ENCODE measurements at places on chromosomes 1 and 21. TPM values are rescaled to one million over a fixed set of nuclear protein-coding genes. Genes with fewer than 3 reads are reported as not detected.

GRCh38 chr21:43195121-43196021 is 26.6 kb downstream of the CRYAA start:
- DNase-seq = no peak

Gene ANXA9
- 10.6 TPM for total RNA-seq

- no peak for DNase-seq
Measured at GRCh38 chr1:110205591-110206155, 4.4 kb upstream of the KCNC4 start.

Gene MCOLN3
- 8.4 TPM for total RNA-seq

Gene LAPTM5
- 5.0 TPM for total RNA-seq

DNA sequence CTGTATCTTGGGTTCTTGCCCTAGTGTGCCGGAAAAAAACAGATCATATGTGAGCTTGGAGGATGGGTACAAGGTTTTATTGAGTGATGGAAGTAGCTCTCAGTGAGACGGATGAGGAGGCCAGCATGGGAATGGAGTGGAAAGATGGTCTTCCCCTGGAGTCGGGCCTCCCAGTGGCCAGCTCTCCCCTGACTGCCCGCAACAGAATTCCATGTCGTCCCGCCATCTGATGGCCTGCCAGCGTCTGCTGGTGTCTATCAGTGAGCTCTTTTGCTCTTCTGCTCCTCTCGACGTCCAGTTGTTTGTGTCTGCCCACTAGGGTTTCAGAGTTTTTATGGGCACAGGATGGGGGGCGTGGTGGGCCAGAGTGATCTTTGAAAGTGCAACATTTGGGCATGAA is 315.2 kb upstream of the BRINP3 start:
- no peak for DNase-seq

DNA sequence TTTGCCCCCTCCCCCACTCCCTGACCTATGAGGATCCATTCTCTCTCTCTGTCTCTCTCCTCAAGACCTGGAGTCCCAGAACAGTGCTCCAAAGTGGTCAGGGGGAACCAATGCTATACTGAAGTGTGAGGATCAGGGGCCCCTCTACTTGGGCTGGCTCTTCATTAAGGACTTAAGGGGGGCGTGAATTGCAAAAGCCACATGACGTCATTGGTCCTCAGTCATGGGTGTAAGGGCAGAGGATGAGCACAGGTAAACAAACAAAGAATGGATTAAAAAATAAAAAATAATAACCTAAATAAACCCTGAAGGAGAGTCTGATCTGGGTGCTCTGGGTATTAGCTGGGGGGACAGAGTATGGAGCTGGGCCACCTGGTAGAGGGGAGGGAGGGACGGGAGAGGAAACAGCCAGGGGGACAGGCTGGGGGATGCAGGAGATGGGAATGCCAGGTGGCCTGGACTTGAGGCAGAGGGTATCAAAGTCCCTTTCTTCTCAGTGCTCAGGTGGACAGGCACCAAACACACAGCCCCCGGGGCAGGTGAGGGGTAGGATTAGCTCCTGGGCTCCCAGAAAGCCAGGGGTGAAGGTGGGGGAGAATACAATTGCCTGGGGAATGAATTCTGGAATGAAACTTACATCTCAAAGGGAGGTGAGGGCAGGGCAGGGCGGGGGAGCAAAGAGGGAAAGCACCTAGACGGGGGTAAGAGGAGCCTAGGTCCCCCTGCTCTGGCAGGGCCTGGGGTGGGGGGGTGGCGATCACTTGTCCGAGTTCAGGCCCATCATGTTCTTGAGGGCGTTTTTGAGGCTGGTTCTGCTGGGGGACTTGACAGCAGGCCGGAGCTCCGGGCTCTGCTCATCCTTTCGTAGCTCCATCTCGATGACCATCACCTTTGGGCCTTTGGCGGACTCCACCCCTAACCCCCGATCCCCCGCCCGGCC is 4.6 kb downstream of the MPZ start:
- DNase-seq = no peak

DNA sequence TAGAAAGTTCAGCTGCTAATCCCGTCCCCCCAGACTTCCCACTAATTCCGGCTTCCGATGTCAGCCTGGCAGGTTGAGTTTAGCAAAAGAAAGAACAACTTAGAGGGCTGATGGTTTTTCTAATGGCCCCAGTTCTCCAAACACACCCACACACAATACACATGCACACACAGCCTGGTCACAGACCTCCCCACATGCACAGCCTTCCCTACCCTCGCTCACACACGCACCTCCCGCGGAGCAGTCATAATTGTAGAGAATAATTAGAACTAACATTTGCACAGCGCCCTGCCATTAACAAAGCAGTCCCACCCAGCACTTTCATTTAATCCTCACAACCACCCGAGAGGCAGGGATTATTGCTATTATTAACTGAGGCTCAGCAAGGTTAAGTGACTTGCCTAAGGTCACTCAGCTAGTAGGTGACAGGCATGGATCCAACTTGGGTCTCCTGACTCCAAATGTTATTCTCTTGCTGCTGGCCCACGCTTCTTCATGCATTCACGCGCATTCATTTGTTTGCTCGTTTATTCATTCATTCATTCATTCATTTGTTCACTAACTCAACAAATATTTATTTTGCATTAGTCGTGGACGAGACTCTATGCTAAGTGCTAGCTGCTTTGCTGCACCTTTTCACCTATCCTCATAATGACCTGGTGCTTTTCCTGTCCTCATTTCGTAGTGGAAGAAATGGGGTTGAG is 274.9 kb downstream of the FOXD2 start:
- DNase-seq = no peak

Gene TTC34
- 1.7 TPM for total RNA-seq

GRCh38 chr21:23811805-23812204 is 1795.5 kb downstream of the MRPL39 start:
- DNase-seq = no peak

Gene GBP1
- total RNA-seq = 6.0 TPM

- DNase-seq = no peak
Measured at GRCh38 chr1:37118790-37119189, 84.5 kb upstream of the GRIK3 start.

Gene RGL1
- total RNA-seq = 2.1 TPM

GRCh38 chr1:16068356-16069270 is 4.8 kb downstream of the FAM131C start:
- DNase-seq = peak; percentile 39

Gene ISG15
- 20.9 TPM for total RNA-seq

DNA sequence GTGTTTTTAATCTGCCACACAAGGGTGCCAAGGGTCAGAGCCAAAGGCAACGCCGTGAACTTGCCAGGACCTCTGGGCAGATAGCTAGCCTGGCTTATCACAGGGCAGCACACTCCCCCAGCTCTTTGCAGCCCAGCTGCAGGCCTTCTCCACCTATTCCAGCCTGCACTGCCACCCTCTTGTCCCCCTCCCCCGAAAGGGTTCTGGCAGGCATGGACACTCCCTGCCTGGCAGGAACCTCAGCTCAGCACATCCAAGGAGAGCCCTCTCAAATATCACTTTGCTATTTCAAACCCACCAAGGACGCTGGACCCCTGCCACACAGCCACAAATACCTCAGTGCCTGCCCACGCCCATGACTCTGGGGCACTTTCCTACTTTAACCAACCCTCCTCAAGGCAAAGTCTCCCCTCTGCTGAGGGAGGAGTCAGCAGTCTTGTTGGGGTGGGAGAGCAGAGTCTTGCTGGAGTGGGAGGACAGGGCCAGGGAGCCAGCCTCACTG is 9.1 kb downstream of the SSBP3 start:
- DNase-seq = no peak

DNA sequence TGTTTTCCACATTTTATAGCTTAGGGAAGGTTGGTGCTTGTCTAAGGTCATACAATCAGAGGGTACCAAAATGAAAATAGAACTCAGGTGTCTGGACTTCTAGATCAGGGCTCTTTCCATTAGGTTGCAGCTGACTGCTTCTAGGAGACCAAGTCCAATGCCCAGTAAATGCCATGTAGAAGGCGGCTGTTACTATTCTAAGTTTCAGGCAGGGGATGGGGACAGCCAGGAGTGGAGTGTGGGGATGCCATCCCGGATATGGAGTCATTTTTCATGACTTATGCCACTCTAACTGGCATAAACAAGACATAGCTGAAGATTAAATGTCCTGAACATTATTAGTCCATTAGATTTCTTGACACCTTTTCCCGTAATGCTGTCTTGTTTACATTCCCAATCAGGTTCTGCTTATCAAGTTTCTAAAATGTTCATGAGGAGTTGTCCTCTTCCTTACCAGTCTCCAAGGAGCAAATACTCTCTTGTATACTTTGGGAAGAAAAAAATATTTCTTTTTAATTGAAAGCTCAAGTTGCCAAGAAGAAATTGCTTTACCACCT is 31.5 kb downstream of the XCL1 start:
- DNase-seq = no peak

Gene SLC25A34
- 1.7 TPM for total RNA-seq

DNA sequence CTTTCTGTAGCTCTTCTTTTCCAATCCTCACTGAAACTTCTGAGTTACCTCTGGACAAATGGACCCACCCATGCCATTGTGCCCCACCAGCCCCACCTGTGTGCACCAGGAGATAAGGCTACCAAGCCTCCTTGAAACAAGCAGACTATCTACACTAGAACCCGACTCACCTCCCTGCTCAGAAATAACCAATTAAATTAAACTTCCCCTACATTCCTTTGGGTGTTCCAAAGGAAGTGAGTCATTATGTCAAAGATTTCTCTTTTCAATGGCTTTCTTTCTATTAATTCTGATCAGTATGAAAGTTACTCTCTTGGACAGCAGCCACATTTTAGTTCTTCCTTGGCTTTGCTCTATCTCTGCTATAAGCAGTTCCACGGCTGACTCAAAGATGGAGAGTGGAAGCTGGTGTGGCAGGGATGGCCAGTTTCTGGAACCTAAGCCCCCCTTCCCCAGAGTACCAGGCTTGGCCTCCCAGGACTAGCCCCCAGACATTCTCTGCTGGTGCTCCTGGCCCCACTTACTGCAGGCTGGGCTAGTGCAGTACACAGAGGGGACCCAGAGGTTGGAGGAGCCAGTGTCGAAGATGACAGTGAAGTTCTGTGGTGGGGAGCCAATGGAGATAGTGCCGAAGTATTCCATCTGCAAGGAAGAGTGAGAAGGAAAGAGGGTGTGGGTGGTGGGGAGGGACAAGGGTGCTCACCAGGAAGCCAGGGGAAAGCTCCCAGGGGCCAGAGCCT is 1.9 kb downstream of the CTSE start:
- DNase-seq = no peak

- DNase-seq = peak; percentile 75
Measured at GRCh38 chr1:18480315-18481189, at the start of gene KLHDC7A. KLHDC7A (plus strand) TSS chr1:18480930; CDS start chr1:18480982, 52 bp downstream.

- DNase-seq = no peak
Measured at GRCh38 chr1:191993549-191993948, 164.7 kb upstream of the RGS18 start.

- DNase-seq = no peak
Measured at GRCh38 chr1:165912638-165913037, 85.2 kb downstream of the UCK2 start.

- DNase-seq = no peak
Measured at GRCh38 chr1:59738152-59738551, 76.6 kb upstream of the HOOK1 start.

Gene WDR77
- 20.6 TPM for total RNA-seq

DNA sequence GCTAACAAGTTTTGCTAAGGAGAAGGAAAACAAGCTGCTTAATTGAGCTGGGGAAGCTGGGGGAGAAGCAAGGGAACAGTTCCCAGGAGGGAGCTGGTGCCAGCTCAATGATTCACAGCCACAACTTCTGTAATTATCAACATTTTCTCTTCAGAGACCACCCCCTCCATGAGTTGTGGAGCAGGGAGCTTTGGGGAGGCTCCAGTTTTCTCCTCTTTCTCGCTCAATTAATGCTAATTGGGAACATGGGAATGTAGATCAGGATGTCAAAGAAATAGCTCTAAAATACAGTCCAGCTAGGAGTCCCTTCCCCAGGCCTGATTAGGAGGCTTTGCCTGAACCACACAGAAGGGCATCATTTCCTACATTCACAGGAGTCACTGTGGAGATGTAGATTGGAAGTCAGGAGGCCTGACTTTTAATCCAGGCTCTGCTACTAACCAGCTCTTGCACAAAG is 12.1 kb upstream of the MNDA start:
- no peak for DNase-seq

DNA sequence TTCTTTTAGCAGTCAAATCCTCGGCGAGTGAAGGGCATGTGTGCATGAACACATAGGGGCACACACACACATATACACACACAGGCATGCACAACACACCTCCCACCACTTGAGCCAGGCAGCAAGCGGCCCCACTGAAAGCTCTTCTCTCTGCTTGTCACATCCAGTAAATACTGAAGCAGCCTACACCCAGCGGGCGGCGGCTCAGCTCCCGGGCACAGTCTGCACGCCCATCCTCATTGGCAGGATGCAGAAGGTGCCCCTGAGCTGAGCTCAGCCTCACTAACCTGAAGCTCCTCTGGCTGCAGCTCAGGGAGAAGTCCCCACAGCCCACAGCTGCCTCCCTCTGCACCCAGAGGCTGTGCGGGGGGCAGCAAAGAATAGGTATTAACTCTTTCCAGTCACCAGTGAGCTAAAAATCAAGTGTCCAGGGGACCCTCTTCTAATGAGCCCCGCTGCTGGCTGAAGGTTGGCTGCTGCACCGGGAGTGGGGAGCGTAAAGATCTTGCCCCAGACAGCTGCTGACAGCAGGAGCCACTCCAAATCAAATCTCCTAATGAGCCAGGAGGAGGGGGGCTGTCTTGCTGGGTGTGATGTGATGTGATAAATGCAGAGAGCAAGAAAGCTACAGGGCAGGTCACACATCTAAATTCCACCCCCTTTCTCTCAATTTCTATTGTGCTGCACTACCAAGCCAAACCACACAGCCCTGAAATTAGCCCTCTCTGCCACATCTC is 12.5 kb downstream of the RGS8 start:
- DNase-seq = no peak

GRCh38 chr21:41258617-41259016 is 58.0 kb upstream of the FAM3B start:
- DNase-seq = no peak

- no peak for DNase-seq
Measured at GRCh38 chr1:69290291-69290690, 277.4 kb upstream of the LRRC7 start.

DNA sequence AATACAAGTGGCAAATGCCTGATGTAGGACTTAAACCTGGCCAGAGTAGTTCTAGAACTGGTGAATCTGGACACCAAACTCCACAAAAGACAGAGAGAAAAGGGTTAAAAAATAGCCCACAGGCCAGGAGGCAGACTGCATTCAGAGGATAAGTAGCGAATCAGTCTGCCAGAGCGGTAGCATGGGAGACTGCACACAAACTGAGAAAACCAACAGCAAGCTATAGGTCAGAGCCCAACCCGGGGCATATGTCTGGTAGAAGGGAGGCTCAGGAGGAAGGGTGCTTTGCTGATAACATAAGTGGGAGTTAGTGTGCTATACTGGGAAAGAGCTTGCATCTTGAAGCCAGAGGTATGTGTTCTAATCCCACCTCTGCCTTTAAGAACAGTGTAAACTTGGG is 4.0 kb downstream of the LRRC53 start:
- no peak for DNase-seq
